WTC11 (cell line): ENCODE measurements at places on chromosomes 5 and 9. TPM values are rescaled to one million over a fixed set of nuclear protein-coding genes. Genes with fewer than 3 reads are reported as not detected.

DNA sequence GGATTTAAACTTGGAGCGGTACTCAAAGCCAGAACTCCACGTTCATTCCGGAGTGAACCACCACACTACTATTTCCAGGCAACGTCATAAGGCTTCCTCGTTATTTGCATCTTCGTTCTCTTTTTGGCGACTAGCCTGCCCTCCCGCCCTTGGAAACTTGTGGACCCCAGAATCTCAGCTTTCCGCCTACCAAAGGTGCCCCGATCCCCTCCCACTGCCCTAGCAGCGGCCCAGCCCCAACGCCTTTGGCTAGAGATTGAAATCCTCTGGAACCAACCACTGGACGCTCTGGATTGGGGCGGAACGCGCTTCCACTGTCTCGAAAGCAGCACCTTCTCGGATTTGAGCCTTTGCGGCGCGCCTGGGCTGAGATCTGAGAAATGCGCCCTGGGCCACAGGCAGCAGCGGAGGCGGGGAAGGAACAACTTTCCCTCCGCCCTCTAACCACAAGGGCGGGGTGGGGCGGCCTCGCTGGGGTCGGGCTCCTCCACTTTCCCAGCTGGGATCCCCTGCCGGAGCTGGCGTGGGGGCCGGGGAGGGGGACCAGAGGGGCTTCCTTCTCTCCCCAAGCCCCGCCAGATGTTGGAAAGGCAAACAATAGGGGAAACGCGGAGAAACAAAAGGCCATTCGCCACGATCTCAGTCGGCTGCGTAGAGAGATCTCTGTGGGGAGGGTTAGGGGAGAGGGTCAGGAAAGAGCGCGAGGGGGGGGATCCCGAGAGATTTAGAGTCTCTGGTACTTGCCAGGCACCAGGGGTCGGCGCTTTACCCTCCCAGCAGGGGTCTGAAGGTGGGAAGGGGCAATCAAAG lies 1.3 kb downstream of the MOB3B start:
- peaks cover 64% of the 10 kb centered on the region for H3K4me1 ChIP-seq
- DNase-seq = peak; percentile 85
- H3K4me3 ChIP-seq = peak overlapping the region; percentile 94
- peaks cover 5% of the 10 kb centered on the region; the same call in 1 of the 2 replicates for H3K36me3 ChIP-seq
- peak overlapping the region; percentile 96 for H3K27ac ChIP-seq
- H3K27me3 ChIP-seq = peaks cover 3% of the 10 kb centered on the region; the same call in 1 of the 2 replicates

- H3K27me3 ChIP-seq = no peaks in the 10 kb centered on the region
- no peak for DNase-seq
- no peak overlapping the region for H3K4me3 ChIP-seq
- H3K36me3 ChIP-seq = no peaks in the 10 kb centered on the region
- H3K4me1 ChIP-seq = peaks cover 7% of the 10 kb centered on the region
Measured at GRCh38 chr5:175383350-175383749, 60.6 kb downstream of the DRD1 start.

DNA sequence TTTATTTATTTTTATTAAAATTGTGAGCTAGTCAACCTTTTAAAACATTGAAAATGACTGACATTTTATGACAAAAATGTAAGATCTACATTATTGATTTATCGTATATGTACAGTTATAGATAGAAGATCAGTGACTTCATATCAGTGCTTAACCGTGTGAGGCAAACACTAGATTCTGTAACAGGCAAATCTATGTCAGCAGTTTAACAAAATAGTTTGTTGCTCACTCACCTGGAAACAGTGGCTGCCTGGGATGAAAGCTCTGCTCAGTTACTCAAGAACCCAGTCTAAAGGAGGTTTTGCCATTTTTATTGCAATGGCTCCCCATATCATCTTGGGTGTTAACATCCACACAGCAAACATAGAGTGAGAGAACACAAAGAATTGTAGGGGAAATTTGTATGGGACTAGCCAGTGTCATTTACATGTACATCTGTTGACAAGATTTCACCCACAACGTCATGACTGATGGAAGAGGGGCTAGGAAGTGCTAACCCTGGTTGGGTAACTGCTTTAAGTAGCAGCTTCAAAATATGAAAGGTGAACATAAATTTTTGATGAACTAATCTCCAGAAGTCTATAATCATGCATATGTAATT lies 49.0 kb downstream of the SGCD start:
- 0 out of 2 replicates have a peak, but pooled peaks cover 3% of the 10 kb centered on the region for H3K4me1 ChIP-seq
- DNase-seq = no peak
- no peak overlapping the region for H3K27ac ChIP-seq
- no peak overlapping the region for H3K4me3 ChIP-seq
- H3K36me3 ChIP-seq = no peaks in the 10 kb centered on the region

DNA sequence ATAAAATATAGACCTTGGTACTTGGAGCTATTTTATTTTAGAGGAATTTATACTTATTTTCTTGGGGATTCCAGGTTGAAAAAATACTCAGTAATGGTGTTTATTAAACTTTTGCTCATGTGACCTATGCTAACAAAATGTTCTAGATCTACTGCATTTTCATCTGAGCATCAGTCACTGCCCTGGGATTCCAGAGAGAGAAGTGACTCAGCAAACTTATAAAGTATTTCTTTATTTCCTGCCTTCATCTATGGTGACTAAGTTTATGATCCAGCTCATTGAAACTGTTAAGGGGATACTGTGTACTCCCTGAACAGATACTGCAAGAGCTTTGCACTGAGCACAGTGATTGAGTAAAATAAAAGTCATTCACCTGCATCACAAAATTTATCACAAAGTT lies 298.5 kb upstream of the CDH18 start:
- no peak for DNase-seq
- H3K4me1 ChIP-seq = no peaks in the 10 kb centered on the region
- peaks cover 5% of the 10 kb centered on the region; the same call in 1 of the 2 replicates for H3K27me3 ChIP-seq
- H3K27ac ChIP-seq = no peak overlapping the region
- H3K36me3 ChIP-seq = no peaks in the 10 kb centered on the region
- no peak overlapping the region for H3K4me3 ChIP-seq

- H3K4me1 ChIP-seq = 0 out of 2 replicates have a peak, but pooled peaks cover 3% of the 10 kb centered on the region
- H3K27ac ChIP-seq = no peak overlapping the region; the same call in 1 of the 2 replicates
- DNase-seq = no peak
- no peak overlapping the region for H3K4me3 ChIP-seq
- no peaks in the 10 kb centered on the region for H3K27me3 ChIP-seq
Measured at GRCh38 chr5:76732405-76733048, 16.6 kb downstream of the F2R start.

DNA sequence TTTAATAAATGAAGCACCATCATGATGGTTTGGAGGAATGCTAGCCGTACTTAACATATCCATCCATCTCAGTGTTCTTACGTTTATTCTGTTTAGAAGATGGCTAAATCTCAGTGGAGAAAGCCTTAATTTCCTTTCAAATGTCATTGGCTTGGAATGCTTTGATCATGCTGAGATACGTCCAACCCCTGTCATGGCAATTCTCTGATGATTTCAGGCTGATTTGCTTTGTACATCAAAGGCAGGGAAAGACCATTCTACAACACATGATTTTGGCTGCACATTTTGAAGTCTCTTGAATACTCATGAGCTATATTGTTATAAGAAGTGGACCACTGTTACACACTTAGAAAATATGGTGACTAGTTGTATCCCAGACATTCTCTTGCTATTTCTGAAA lies 1048.4 kb downstream of the MAT2B start:
- H3K4me1 ChIP-seq = no peaks in the 10 kb centered on the region
- H3K27me3 ChIP-seq = no peaks in the 10 kb centered on the region
- no peak overlapping the region for H3K4me3 ChIP-seq

DNA sequence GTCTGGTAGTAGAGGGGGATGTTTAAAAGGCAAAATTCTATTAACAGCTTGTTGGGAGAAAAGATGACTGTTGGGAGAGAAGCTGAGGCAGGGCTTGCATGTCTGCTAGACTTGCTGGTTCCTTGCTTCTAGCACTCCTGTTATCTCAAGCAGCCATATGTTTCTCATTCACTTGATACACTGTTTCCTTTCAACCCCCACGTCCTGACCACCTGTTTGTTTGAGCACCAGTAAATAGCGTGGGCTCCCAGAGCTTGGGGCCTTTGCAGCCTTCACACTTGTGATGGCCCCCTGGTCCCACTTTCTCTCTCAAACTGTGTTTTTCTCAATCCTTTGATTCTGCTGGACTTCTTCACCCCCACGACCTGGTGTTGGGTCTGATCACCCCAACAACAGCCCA lies 111.7 kb upstream of the TMEM161B start:
- no peaks in the 10 kb centered on the region for H3K27me3 ChIP-seq
- DNase-seq = no peak
- H3K4me3 ChIP-seq = no peak overlapping the region
- H3K4me1 ChIP-seq = no peaks in the 10 kb centered on the region

DNA sequence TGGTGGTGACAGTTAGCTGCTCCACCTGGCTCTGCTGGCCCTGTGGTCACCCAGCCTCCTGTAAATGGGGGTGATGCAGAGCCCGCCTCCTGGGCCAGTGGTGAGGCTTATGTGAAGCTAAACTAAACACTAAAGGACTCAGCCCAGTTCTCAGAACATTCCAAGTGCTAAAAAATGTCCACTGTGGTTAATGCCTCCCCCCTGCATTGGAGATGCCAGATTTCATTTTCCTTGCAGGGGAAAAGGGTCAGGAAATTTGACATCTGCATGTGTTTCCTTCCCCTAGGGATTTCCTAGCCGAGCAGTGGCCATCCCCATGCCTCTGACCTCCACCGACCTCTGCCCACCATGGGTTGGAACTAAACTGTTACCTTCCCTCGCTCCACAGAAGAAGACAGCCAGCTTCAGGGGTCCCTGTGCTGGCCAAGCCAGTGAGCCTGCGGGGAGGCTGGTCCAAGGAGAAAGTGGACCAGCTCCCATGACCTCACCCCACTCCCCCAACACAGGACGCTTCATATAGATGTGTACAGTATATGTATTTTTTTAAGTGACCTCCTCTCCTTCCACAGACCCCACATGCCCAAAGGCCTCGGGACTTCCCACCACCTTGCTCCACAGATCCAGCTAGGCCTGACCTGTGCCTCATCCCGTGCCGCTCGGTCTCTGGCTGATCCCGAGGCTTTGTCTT lies 13.0 kb downstream of the CD74 start:
- no peaks in the 10 kb centered on the region for H3K4me1 ChIP-seq
- H3K36me3 ChIP-seq = peaks cover 51% of the 10 kb centered on the region
- H3K27ac ChIP-seq = no peak overlapping the region

DNA sequence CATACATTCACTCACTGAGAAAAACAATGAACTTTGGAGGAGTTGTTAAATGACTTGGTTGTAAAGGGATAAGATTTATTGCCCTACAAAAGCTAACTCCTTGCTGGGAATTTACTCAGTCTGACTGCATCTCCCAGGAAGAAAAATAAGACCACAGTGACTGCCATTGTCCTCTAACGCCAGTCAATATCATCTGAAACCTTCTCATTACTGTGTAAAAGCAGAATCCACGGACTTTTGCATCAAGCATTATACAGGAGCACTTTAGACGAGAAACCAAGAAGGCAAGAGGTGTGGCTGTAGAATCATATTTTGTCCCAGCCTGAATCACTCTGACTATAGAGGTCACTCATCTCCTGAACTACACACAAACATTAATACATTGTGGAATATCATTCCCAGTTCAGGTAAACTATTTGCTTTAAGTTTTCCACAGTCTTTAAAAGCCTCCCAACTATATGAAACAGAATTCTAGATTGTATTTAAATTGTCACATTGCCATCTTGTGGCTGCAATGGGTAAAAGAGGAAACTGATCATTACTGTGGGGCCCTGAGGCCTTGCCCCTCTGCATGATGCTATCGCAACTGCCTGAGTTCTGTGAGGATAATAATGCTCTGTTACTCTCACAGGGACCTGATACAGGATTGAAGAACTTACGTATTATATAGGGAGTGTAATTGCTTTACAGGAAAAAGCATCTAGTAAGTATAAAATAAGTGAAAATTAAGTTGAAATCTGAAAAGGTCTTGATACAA lies 142.9 kb downstream of the SLCO4C1 start:
- H3K27ac ChIP-seq = no peak overlapping the region
- peak; percentile 24 for DNase-seq
- peaks cover 14% of the 10 kb centered on the region for H3K4me1 ChIP-seq
- peaks cover 21% of the 10 kb centered on the region for H3K27me3 ChIP-seq

GRCh38 chr9:114928136-114928535 lies 2.3 kb downstream of the TNFSF8 start:
- no peak for DNase-seq
- peaks cover 98% of the 10 kb centered on the region for H3K27me3 ChIP-seq
- H3K36me3 ChIP-seq = no peaks in the 10 kb centered on the region

DNA sequence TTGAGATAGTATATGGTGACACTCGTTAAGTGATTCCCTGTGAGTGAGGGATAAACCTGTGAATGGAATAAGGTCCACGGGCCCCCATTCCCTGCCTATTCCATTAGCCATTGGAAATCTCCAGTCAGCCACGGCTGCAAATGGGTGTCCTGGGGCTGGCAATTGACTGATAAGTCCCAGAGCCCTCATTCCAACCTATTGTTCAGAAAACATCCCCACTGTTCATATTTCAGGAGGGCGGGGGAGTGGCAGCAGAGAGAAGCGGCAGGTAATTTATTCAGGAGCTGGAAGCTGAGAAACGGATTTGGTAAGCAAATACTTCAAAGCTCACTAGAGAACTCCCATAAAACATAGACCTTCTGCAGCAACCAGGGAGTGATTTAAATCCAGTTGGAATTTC lies 42.0 kb downstream of the TMEM174 start:
- peaks cover 71% of the 10 kb centered on the region for H3K27me3 ChIP-seq
- H3K4me3 ChIP-seq = peak overlapping the region; percentile 64
- DNase-seq = no peak
- no peak overlapping the region for H3K27ac ChIP-seq
- H3K4me1 ChIP-seq = peaks cover 23% of the 10 kb centered on the region

- DNase-seq = no peak
- no peak overlapping the region for H3K4me3 ChIP-seq
- H3K4me1 ChIP-seq = no peaks in the 10 kb centered on the region
- H3K36me3 ChIP-seq = no peaks in the 10 kb centered on the region
- H3K27ac ChIP-seq = no peak overlapping the region
- no peaks in the 10 kb centered on the region; the same call in 1 of the 2 replicates for H3K27me3 ChIP-seq
Measured at GRCh38 chr5:59104400-59105127, 521.7 kb downstream of the RAB3C start.

- DNase-seq = no peak
- peaks cover 17% of the 10 kb centered on the region for H3K4me1 ChIP-seq
- no peaks in the 10 kb centered on the region for H3K36me3 ChIP-seq
- H3K27ac ChIP-seq = no peak overlapping the region
Measured at GRCh38 chr5:174626369-174626920, 97.9 kb upstream of the MSX2 start.

- no peaks in the 10 kb centered on the region for H3K36me3 ChIP-seq
- H3K27me3 ChIP-seq = no peaks in the 10 kb centered on the region
- peak overlapping the region; percentile 22; the same call in 1 of the 2 replicates for H3K27ac ChIP-seq
- no peaks in the 10 kb centered on the region for H3K4me1 ChIP-seq
- no peak for DNase-seq
Measured at GRCh38 chr9:111965566-111966019, 69.0 kb downstream of the UGCG start.

- DNase-seq = no peak
- H3K27me3 ChIP-seq = no peaks in the 10 kb centered on the region
- no peak overlapping the region for H3K4me3 ChIP-seq
- no peak overlapping the region for H3K27ac ChIP-seq
- H3K4me1 ChIP-seq = 0 out of 2 replicates have a peak, but pooled peaks cover 3% of the 10 kb centered on the region
Measured at GRCh38 chr9:107260437-107261081, 22.5 kb upstream of the RAD23B start.

GRCh38 chr9:77793849-77794248 lies 145.7 kb upstream of the GNA14 start:
- no peak for DNase-seq
- H3K27ac ChIP-seq = no peak overlapping the region
- H3K36me3 ChIP-seq = no peaks in the 10 kb centered on the region

Gene SLC34A1
- total RNA-seq = not detected in 3 replicates

Gene PTGER4
- total RNA-seq = 0.92 to 3.1 TPM (median 0.96 TPM) in 3 replicates

Gene DIMT1
- total RNA-seq = 30.3 to 33.9 TPM (median 31.1 TPM) in 3 replicates

Gene ZNF462
- total RNA-seq = 101 to 121 TPM (median 103 TPM) in 3 replicates

Gene PRDM9
- 0.15 TPM in 1 of 3 replicates, not detected in the others for total RNA-seq

Gene FAM151B
- 0.48 to 0.94 TPM (median 0.62 TPM) in 3 replicates for total RNA-seq

Gene ABITRAM
- total RNA-seq = 4.6 to 6.5 TPM (median 6.0 TPM) in 3 replicates

Gene ZFP2
- 1.0 to 2.0 TPM (median 1.7 TPM) in 3 replicates for total RNA-seq

Gene EQTN
- 0.66 to 1.4 TPM (median 0.81 TPM) in 3 replicates for total RNA-seq

Gene GBGT1
- total RNA-seq = 14.5 to 16.7 TPM (median 16.5 TPM) in 3 replicates
